Right lung (tissue), 10 donors: ENCODE measurements at places on chromosomes 5 and 9.

GRCh38 chr9:14769230-14769571 is 46.7 kb upstream of the CER1 start:
- DNase-seq = no peak

GRCh38 chr5:134103397-134103796 is 11.1 kb upstream of the TCF7 start:
- DNase-seq = no peak

DNA sequence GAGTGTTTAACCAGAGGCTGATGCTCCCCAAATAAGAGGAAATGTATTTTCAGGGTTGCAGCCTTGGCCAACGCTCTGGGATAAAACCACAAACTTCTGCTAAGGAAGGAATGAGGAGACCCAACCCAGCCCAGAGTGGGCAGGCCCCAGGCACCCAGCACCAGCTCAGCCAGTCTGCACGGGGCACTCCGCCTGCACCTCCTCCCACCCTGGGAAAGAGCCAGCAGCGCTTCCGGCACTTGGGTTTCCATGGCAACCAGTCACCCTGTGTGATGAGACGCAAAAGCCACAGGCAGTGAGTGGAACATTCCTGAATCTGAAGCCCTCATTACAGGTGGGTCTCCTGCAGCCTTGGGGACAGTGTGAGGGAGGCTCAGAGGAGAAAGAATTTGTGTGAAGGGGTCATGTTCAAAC is 85.2 kb upstream of the ZBTB43 start:
- DNase-seq = peak; percentile 80

GRCh38 chr9:129617167-129617566 is 3.7 kb downstream of the C9orf50 start:
- DNase-seq = no peak

- DNase-seq = no peak
These were observed 135.8 kb downstream of the KDM4C start for GRCh38 chr9:6893350-6894131.

DNA sequence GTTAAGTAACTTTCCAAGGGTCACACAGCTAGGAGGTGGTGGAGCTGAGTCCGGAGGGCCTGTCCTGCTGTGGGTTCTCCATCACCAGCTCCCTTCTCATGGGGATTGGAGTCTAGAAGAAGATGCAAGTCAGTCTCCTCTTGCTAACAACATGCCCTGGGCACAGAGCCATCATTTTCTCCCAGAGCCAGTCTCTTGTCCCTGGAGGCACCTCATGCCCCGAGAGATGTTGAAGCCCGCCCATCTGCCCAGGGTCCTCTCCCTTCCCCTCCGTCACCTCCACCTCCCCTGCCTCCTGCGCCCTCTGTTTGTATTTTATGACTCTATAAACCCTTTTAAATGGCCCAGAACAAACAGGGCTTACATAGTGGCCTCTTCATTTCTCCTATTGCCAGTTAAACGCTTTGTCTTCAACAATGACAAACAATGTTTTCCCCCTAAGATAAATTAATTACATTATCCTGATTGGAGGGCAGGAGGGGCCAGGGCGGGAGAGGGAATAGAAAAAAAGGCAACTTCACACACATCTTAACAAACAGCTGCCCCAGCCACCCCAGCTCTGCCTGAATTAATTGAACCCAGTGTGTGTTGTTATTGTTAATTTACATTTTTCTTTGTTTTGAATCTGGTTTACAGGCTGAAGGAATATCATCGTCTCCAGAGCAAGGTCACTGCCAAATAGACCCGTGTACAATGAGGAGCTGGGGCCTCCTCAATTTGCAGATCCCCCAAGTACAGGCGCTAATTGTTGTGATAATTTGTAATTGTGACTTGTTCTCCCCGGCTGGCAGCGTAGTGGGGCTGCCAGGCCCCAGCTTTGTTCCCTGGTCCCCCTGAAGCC is 55.8 kb downstream of the ASS1 start:
- no peak for DNase-seq

DNA sequence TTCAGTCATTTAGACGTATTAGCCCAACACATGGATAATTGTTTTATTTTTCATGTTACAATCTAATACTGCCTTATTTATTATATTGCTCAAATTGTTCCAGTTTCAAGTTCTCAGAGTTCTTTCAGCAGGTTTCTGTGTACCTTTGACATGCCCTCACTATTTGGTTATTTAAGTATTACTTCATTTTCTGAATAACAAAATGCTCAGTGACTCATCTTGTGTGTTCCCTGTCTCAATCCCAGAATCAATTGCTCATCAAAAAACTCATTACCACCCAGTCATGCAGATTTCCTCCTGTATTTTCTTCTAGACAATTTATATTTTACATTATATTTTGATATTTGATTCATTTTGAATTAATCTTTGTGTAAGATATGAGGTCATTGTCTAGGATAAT is 562.6 kb downstream of the ANXA1 start:
- DNase-seq = no peak

DNA sequence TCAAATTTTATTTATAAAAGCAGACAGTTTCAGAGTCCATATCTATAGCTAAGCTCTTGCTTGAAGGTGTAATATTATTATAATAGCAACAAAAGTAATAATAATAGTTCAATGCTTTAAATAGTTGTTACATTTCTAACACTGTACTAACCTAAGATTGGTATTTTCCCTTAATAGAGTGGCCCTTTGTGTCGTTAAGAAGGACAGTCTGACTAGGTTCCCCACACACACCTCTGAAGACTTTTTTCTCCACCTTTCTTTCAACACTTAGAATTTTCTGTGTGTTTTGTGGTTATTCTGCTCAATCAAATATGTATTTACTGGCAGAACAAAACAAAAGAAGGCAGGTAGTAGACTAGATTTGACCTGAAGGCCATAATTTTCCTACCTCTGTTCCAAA is 223.2 kb upstream of the ACO1 start:
- DNase-seq = no peak

GRCh38 chr9:114898741-114899140 is 31.6 kb downstream of the TNFSF8 start:
- DNase-seq = no peak

GRCh38 chr5:142654578-142655058 is 31.3 kb downstream of the FGF1 start:
- no peak for DNase-seq

DNA sequence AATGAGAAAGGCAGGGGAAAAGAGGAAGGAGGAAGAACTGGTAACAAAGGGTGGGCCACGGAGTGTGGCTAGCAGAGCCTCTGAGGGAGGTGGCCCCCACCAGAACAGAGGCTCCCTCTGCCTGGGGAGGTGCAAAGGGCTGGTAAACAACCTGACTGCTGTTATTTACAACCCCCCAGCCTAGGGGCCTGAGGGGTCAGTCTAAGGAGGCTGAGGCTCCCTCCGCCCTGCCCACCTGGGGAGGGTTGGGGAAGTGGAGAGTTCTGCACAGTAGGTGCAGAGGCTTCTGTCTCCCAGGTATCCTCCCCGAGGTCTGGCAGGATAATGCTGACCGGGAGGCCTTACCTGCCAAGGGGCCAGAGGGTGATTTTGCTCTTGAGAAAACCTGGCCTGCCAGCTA is 35.6 kb upstream of the SMU1 start:
- no peak for DNase-seq

- DNase-seq = no peak
These were observed 28.9 kb downstream of the ARHGEF28 start for GRCh38 chr5:73654819-73655318.

DNA sequence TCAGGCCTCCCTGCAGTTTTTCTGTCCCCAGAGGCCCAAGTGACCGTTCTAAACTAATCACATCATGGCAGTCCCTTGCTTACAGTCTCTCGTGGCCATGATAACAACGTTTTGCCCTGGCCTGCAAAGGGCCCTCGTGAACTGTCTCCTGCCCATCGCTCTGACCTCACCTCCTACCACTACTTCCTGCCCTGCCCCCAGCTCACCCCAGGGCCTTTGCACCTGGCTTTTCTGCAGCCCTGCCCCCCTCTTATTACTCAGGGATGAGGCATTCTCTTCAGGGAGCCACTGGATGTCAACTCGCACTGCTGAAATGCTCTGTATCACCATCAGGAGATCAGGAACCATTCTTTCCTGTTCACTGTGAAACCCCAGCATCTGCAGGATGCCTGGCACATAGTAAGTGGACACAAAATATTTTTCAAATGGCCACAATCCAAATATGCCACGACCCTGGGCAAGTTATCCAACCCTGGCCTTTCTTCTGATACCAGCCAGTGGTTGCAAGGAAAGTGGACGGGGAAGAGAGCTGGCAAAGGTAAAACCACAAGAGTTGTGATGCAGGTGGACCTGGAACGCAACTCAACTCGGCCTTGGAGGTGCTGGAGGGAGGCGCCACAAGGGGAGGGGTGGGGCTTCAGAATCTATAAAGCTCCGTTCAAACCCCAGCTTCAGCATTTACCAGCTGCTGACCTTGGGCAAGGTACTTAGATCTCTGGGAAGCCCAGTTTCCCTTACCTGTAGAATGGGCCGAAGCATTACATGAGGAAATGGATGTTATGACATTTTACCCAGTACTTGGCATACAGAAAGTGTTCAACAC is 1.7 kb downstream of the SNCB start:
- no peak for DNase-seq

GRCh38 chr9:126418608-126419007 is 92.0 kb downstream of the MVB12B start:
- DNase-seq = no peak

- DNase-seq = no peak
These were observed 30.2 kb downstream of the RASGEF1C start for GRCh38 chr5:180178531-180179441.

DNA sequence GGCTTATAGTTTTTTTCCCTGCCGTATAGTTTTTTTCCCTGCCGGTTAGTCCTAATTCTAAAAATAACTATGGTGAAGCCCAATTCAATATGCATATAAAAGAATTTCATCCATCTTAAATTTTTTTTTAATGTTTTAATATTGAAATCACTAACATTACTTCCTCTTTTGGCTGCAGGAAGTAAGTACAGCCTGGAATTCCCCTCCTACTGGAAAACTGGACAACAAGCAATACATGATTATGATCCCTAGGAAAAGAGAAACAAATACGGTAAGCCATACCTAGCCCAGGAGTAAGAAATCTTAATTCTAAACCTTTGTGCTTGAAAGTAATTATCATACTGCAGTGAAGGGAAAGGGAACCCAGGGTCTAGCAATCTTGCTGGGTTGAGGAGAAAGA is 119.0 kb downstream of the NR3C1 start:
- DNase-seq = no peak

DNA sequence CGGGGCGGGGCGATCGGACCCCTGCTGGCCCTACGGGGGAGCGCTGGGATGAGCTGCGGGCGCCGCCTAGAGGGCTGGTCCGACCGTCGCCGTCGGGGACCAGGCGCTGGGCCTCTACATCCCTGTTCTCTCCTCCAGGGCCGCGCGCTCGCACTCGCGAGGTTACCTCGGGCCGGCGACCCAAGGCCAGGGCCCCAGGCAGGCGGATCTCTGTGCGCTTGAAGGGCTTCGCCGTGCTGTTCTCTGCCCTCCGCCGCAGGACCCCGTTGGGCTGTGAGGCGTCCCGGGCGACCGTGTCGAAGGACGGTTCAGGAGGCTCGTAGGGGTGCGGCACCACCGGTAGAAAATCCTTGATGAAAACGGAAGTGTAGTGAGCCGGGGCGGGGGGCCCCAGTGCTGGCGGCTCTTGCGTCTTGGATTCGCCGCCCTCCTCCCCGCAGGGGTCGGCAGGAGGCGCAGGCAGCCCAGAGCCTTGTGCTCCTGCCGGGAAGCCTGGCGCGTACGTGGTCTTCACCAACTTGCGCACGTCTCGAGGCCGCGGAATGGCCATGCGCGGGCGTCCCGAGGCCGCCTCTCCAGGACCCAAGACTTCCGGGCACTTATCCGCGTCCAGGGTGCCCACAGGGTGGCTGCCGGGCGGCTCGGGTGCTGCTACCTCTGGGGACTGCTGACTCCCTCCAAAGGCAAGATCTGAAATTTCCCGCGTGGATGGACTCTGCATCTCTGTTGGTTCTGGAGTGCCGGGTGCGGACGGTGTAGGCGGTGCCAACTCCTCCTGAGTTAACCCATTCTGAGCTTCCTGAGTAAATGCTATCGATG is 2.0 kb downstream of the PROB1 start:
- DNase-seq = no peak

- DNase-seq = no peak
These were observed 22.4 kb upstream of the CYLC2 start for GRCh38 chr9:102972780-102973179.
